ENCODE measurements at places on chromosomes 2 and 18.

- no peak for DNase-seq
Measured at GRCh38 chr2:167005096-167005495, 116.8 kb downstream of the XIRP2 start.

DNA sequence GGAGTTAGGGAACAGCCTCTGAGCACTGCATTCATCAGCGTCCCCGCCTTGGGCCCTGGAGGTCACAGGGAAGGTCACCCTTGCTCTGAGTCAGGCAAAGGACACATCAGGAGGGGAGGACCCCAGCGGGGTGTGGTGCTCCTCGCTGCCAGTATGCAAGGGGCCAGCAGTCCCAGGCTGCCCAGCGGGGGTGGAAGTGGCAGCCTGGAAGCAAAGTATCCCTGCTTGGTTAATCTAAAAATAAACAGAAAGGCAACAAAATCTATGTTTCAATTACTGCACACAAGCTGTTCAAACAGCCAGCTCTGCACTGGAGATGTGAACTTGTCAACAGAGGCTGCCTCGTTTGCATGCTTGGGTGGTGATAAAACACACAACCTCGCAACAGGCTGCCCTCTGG, 164.1 kb downstream of the KLHL29 start:
- no peak for DNase-seq

DNA sequence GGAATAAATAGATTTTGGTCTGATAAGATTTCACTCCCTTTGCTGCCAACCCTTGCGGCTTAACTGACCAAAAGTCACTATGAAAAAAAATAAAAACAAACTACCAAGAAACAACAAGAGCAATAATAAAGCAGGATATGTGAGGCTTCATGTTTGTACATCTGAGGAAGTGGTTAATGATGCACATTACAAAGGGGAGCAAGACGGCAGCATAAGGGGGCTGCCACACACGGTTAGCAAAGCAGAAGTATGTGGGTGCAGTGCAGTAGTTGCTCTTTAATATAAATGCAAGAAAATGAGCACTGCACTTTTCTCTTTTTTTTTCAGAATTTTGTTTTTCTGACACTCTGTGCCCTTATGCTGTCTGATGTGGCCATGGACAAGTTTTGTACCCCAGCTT, 377.1 kb upstream of the CNTNAP5 start:
- DNase-seq, result no peak

DNA sequence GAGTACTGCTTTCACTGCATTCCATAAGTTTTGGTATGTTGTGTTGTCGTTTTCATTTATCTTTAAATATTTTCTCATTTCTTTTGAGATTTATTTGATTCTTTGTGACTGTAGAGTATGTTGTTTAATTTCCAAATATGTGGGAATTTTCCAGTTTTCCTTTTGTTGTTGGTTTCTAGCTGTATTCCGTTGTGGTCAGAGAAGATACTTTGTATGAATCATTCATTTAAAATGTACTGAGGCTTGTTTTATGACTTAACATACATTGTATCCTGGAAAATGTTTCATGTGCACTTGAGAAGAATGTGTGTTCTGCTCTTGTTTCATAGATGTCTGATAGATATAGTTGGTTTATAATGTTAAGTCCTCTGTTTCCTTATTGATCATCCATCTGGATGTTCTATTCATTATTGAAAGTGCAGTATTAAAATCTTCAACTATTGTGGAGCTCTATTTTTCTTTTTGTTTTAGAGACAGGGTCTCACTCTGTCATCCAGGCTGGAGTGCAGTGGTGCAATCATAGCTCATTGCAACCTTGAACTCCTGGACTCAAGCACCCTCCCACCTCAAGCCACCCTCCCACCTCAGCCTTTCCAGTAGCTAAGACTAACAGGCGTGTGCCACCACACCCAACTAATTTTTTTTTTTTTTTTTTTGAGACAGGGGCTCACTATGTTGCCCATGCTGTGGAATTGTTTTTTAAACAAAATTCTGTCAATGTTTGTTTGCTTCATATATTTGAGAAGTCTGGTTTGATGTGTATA, 96.8 kb downstream of the TAF4B start:
- no peak for DNase-seq

DNA sequence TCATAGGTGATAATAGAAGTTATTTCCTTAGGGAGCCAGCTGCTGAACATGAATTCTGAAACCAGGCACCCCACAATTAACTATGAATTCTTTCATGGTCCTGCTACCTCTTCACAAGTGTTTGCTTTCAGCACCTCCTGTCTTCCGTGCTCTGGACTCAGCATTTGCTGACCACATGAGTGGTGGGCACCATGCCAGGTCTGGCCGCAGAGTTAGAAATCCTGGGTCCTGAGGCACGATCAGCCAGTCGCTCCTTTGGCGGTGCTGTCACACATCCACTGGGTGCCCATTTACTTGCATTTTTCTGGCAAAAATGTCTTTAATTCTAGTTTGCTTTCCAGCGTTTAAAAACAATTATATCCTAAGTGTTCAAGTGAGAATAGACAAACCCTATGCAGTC, 196.4 kb upstream of the PXDN start:
- DNase-seq, result no peak

DNA sequence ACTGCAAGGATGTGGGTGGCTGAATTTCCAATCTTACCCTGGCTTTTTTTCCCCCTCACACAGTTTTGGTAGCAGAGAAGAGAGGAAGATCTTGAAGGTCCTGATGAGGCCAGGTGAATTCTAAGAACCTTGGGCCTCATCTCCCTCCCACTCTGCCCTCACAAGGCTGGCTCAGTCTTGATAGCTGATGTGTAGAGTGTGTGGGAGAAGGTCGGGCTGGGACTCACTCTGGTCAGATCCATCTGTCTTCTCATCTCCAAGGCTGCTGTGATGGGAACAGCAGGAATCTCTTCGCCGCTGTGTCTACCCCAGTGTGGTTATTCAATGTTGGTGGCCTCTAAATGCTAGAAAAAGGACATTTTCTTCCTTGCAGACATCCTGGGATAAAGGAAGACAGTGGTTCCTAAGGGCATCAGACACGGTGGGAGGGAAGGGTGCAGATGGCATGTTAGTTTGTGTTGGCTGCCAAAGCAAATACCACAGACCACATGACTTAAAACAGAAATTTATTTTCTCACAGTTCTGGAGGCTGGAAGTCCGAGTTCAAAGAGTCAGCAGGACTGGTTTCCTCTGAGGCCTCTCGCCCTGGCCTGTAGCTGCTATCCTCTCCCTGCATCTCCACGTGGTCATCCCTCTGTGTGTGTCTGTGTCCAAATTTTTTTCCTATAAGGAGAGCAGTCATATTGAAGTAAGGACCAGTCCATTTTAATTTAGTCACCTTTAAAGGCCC, 37.6 kb upstream of the MGAT4A start:
- no peak for DNase-seq

GRCh38 chr18:56235071-56235470, 403.3 kb downstream of the TXNL1 start:
- no peak for DNase-seq

DNA sequence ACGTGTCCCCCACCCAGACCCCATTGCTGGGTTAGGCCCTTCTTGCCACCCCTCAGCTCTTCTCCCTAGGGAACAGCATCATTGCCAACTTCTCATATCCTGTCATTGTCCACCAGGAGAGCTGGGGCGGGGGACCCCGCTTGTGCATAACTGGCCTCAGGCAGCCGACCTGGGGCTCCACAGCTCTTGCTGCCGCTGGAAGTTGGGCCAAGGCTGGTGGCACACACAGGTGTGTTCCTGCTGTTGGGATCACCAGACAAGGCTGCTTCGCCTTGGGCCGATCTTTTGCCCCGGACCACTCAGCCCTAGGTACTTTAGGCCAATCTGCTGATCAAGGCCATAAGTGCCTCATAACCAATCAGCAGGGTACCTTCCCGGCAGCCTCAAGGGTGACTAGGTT, 28.6 kb downstream of the TPRKB start:
- DNase-seq, result no peak

GRCh38 chr2:86020984-86021383, 84.7 kb downstream of the POLR1A start:
- DNase-seq, result no peak

GRCh38 chr18:67875060-67875459, 358.5 kb upstream of the DSEL start:
- DNase-seq, result no peak

- DNase-seq, result no peak
Measured at GRCh38 chr2:223856021-223856420, 18.6 kb upstream of the AP1S3 start.

- DNase-seq, result no peak
Measured at GRCh38 chr2:20525041-20526035, 78.5 kb downstream of the RHOB start.

All from left renal pelvis (tissue), 4 donors.